NK-92 treated with Interleukin-12 subunit alpha and Interleukin-12 subunit beta, amount 100 ng/mL, for 24 hours (cell line): ENCODE measurements at places on chromosomes 1 and 21.

- DNase-seq, result no peak
Measured at GRCh38 chr1:223266632-223267172, 97.3 kb downstream of the SUSD4 start.

DNA sequence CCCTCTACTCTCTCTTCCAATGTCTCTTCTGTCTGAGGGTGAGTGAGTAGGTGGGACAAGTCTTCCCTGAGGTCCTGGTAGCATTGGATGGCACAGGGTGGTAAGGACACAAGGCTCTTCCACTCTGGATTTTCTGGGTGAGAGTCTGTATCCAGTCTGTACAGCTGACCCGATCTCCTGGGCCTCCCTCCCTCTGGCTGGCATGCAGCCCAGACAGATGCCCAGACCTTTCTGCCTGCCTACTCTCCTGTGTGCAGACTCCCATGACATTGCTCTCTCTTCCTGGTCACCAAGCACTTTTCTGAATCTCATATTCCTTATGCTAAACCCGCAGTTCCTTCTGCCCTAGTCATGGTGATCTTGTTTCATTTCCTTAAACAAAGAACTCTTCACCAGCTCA is 100.3 kb downstream of the GRIK3 start:
- DNase-seq, result no peak

GRCh38 chr1:30600258-30600657 is 123.1 kb downstream of the MATN1 start:
- no peak for DNase-seq

DNA sequence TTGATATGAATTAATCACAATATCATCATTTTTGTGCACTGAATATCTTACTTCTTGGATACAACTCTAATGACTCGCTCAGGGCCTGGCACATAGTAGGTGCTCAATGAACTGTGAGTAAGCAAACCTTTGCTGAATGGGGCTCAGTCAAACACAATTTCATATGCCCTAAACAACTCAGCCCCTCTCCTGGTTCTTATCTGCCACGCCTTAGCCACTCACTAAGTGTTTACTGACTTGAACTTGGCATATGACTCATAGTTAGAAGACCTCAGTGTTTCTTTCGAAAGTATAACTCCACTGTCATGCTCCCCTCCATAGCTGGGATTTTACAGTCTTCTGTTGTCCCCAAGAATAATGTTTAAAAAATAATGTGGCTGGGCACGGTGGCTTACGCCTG is 4.8 kb upstream of the IFNLR1 start:
- peak; percentile 19 for DNase-seq

DNA sequence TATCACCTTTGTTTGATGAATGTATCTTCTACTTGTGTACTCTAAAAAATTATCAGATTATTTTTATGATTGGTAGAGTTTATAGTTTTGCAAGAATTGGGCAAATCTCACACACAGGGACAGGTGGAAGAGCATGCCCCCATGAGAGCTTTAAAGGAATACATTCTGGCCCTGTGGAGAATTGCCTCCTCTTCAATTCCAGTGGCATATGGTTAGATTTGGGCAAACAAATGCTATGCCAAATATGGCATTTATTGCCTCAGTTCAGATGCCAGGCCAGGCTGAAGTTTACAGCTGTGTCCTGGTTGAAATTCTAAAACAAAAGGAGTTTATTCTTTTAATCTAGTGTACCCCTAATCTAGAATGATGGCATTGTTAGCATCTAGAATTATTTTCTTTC is 162.4 kb upstream of the CACYBP start:
- no peak for DNase-seq

GRCh38 chr1:214021321-214021720 is 33.5 kb downstream of the PROX1 start:
- DNase-seq, result no peak

DNA sequence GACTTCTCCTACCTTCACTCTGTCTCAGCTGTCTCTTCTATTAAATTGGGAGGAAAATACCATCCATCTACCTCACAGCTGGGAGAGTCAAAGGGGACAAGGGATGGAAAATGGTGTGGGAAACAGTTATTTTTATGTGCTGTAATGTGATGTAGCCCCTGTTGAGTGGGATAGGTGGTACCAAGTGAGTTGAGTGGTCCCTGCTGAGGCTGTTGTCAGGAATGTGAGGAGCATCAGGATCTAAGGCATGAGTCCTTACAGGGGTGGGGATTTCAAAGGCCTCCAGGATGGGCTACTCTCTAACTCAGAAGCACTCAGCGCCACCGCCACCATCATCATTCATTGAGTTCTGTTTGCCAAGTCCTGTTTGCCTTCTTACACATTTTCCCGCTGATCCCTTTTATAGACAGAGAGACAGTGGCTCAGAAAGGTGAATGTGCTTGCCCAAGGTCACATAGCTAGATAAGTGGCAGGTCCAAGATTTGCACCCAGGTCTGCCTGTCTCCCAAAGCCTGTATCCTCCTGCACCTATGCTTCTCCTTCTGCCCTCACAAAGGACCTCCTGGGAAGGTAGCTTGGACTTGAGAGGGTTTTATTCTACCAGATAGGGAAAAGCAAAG is 4.6 kb upstream of the ID3 start:
- no peak for DNase-seq

DNA sequence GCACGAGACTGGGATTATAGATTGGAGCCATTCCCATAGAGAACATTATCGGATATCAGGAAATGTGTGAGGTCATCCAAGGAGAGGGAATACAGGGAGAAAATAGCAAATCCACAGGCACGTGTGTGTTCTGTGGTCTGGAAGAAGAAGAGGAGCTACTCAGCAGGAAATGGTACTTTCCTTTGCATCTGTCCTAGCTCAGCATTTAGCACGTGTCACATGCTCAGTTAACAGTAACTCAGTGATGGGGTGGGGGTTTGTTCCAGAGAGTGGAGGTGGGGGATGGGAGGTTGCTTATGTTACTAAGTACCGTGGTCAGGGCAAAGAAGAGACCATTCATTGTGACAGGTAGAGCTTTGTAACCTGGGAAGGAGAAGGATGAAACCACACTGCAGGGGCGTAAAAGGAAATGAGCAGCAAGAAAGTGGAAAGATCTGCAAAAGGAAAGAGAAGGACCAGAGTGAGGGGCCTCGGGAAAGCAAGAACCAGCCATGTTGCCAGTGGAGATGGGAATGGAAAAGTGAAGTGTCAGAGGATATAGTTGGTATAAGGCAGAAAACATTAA is 100.4 kb downstream of the ATP5PO start:
- DNase-seq, result no peak

DNA sequence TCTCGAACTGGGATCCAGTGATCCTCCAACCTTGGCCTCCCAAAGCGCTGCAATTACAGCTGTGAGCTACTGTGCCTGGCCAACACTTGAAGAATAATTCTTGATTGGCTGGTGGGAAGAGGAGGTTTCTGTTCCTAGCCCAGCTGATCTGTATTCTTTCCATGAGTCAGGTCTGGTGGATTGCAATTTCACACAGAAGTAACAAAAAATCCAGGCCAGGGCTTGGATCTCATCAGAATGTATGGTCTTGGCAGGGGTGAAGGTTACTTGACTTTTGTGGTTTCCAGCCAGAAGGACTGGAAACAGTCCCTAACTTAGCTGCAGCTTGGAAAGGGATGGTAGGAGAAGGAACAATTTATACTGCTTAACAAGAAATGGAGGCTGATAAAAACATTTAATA is 5.1 kb upstream of the HP1BP3 start:
- no peak for DNase-seq

DNA sequence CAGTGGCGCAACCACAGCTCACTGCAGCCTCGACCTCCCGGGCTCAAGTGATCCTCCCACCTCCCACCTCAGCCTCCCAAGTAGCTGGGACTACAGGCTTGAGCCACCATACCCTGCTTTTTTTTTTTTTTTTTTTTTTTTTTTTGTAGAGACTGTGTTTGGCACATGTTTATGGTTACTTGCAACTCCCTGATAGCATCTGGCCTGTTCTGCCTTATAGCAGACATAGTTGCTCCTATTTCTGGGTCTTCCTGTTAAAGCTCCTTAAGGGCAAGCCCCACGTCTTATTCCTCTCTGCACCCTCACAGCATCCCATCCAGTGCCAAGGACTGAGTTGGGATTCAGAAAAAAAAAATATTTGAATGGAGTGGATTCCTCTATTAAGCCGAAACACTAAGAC is 17.1 kb upstream of the CNR2 start:
- DNase-seq, result no peak

GRCh38 chr1:230191855-230192254 is 124.8 kb downstream of the GALNT2 start:
- DNase-seq, result no peak

GRCh38 chr1:175714350-175714749 is 29.0 kb downstream of the TNR start:
- no peak for DNase-seq

- peak; percentile 31 for DNase-seq
Measured at GRCh38 chr1:6489799-6490180, 1.7 kb downstream of the PLEKHG5 start.

GRCh38 chr1:166080967-166081870 is 85.6 kb downstream of the FAM78B start:
- DNase-seq, result no peak

DNA sequence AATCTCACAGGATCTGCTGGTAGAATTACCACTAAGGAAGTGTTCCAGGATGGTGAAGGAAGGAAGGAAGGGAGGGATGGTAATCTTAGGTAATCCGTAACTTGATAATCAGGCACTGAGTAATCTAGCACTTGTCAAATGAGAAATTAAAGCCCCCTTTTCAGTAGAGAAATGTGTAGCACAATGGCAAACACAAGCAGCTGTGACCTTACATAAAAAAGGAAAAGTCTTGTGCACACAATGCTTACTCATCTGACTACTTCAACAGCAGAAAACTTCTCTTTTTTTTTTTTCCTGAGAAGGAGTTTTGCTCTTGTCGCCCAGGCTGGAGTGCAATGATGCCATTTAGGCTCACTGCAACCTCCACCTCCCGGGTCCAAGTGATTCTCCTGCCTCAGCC is 6.1 kb downstream of the NUP210L start:
- no peak for DNase-seq

DNA sequence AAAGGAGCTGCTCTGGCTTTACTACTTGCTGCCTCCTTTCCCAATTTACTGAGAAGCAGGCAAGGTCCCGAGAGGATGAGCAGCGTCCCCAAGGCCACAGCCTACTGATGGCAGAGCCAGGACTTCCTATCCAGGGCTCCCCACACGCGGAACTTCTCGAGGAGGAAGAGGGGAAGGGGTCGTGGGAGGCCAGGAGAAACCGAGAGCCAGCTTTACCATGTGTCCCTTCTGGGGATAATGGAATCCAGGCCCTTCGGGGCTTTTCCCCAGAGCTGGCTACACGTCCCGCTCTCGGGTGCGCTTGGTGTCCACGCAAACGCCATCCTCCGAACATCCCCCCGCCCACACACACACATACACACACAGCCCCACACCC is 4.3 kb upstream of the CCN1 start:
- no peak for DNase-seq

GRCh38 chr1:198155253-198155652 is 1.5 kb upstream of the NEK7 start:
- DNase-seq, result no peak

DNA sequence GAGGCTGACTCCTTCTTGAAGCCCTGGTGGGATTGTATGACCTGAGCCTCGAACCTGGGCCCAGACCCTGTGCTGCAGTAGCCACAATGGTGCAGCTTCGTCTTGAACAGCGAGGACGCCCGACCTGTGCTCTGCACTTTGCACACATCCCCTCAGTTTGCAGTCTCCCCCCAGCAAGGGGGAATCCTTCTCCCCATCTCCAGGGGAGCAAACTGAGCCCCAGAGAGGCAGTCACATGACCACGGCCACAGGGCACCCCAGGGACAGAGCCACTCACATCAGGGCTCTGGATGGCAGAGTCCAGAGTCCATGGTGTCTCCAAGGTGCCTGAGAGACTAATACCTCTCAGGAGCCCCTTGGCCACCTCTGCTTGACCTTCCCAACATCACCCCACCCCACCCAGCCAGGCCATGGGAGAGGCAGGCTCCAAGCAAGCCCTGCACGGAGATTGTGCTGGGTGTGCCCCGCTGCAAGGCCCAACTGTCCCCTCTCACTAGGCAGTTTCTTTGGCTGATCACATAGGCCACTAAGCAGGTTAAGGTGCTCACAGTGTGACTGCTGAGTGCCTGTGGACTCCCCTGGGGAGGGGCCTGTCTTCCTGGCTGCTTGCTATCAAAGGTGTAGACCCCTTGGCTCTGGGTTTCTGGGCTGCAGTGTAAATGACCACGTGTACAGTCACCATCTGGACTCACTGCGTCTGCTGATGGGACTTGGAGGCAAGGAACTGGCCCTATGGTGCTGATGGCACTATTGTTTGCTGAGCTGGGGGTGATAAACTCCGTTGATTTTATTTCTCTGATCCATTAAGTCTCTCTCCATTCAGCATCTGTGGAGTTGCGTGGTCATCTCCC is 398.1 kb downstream of the MATN1 start:
- no peak for DNase-seq

DNA sequence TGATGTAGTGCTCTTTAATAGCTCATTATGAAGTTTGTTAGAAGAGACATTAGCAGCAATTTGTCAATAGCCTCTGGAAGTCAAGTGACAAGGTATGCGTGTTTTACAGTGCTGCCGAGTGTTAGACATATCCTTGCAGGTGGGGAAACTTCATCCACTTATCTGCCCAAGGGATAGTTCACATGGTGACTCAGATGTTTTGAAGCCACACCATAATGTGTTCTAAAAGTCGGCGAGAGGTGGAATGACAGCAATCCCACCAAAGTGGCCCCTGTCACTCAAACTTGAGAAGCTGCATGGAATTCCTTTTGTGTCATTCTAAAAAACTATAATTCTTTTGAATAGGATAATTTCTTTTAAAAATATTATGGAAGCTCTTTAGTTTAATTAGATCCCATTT is 98.1 kb downstream of the RUNX1 start:
- DNase-seq, result no peak

DNA sequence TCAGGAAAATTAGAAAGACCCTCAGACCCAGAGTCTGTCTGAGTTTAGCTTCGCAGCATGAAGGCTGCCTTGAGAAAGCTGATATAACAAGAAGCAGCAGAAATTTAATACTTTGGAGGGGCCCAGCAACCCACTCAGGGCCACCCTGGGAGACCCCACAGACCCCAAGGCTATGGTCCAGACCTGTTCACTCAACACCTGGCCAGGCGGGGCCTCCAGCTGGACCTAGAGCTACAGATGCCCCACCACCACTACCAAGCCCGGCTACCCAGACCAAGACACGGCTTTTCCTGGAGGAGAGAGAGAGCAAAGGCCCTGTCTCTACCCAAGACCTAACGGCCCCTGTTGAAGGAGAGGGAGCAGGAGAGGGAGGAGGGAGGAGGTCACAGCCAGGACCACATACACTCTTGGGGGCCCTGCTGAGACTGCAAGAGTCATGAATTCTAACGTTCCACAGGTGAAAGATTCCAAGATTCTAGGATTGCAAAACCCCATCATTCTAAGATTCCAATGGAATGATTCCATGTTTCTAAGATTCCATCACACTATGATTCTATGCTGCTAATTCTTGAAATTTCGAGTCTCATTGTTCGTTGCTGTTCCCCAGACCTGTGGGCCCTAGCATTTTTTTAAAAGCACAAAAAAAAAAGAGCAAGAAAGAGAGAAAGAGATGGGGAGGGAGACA is 53.2 kb downstream of the LACTBL1 start:
- no peak for DNase-seq

- DNase-seq, result no peak
Measured at GRCh38 chr21:46553993-46554392, 50.9 kb downstream of the S100B start.

GRCh38 chr21:31543191-31543590 is 116.3 kb upstream of the SOD1 start:
- no peak for DNase-seq
